ENCODE measurements at places on chromosomes 7 and 10. TPM values are rescaled to one million over a fixed set of nuclear protein-coding genes. Genes with fewer than 3 reads are reported as not detected.

Gene RBP3
- not detected for total RNA-seq

Gene KEL
- total RNA-seq: not detected

Gene ITIH2
- total RNA-seq: not detected

Gene CTNNA3
- 1.5 TPM for total RNA-seq

DNA sequence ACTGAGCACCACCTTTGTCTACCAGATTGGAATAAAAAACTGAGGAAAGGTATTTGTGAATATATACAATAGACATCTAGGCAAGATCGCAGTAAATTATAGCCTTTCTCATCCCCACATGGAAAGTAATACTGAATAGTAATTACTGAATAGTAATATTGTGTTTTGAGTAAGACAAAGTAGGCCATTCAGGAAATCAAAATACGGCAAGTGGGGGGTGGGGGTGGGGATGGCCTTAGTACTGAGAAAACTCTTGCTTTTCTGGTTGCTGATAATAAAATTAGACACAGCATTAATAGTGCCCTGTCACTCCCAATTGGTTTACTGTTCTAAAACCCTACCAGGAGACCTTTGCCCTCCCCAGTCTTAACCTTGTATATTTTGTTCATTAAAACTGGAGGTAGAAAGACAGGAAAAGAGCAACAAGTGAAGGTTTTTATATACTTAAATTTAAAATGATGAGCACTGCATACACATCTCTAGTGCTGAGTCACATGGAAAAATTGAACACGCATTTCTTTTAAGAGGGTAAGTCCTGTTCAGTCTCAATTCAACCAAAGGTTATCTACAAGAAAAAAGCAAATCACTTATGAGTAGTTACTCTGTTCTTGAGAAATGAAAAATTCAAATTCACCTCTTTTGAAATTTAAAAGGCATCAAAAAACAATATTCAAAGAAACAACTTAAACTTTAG, 65.6 kb downstream of the IGF2BP3 start:
- DNase-seq: no peak
- no peaks in the 10 kb centered on the region for H3K27me3 ChIP-seq
- H3K36me3 ChIP-seq: no peaks in the 10 kb centered on the region
- no peak overlapping the region for H3K27ac ChIP-seq

DNA sequence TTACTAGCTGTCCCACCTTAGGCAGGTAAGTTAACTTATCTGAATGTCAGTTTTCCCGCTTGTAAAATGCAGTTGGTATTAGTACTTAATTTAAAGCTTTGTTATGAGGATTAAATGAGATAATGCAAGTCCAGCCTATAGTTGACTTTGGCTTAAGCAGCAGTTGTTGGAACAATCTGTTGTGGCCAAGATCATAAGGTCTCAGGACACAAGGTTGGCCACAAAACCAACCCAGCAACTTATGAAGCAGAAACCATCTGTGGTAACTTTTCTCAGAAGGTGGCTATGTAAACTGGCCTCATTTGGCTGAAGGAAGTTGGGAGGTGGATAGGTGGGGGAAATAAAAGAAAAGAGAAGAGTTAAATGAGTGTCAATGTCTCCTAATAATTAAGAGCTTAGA, 29.4 kb downstream of the ENTPD1 start:
- DNase-seq: no peak
- no peaks in the 10 kb centered on the region for H3K27me3 ChIP-seq
- H3K4me3 ChIP-seq: no peak overlapping the region
- H3K4me1 ChIP-seq: peaks cover 26% of the 10 kb centered on the region
- H3K36me3 ChIP-seq: no peaks in the 10 kb centered on the region

GRCh38 chr7:16318989-16319915, 102.1 kb downstream of the CRPPA start:
- no peak overlapping the region for H3K27ac ChIP-seq
- H3K27me3 ChIP-seq: no peaks in the 10 kb centered on the region
- peaks cover 12% of the 10 kb centered on the region for H3K4me1 ChIP-seq
- H3K36me3 ChIP-seq: no peaks in the 10 kb centered on the region
- H3K4me3 ChIP-seq: no peak overlapping the region

DNA sequence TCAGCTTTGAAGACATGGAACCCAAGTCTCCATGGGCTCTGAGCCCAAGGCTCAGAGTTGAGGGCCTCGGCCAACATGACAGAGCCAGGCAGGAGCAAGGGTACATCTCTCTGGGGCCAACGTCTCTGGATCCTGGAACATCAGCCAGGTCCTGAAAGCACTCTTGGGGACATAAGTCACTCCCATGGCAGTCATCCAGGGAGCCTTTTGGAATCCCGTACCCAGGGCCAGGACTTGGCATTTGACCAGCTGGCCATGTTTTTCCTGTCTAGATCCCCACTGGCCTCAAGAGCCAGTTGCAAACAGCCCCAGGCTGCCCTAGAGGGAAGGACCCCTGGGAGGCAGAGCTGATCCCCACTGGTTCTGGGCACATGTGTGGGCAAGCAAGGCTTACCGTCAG, 4.3 kb upstream of the CXCL12 start:
- DNase-seq: peak; percentile 63
- no peaks in the 10 kb centered on the region for H3K27me3 ChIP-seq
- H3K27ac ChIP-seq: no peak overlapping the region
- H3K4me3 ChIP-seq: no peak overlapping the region

GRCh38 chr10:132709471-132709951, 76.4 kb downstream of the NKX6-2 start:
- no peak overlapping the region for H3K4me3 ChIP-seq
- H3K27me3 ChIP-seq: no peaks in the 10 kb centered on the region
- H3K4me1 ChIP-seq: no peaks in the 10 kb centered on the region
- DNase-seq: peak; percentile 59
- H3K27ac ChIP-seq: no peak overlapping the region
- H3K36me3 ChIP-seq: no peaks in the 10 kb centered on the region

GRCh38 chr10:6580279-6581029, 378 bp upstream of the PRKCQ start:
- peaks cover 4% of the 10 kb centered on the region for H3K4me1 ChIP-seq
- peak; percentile 72 for DNase-seq
- H3K4me3 ChIP-seq: peak overlapping the region; percentile 63
- no peak overlapping the region for H3K27ac ChIP-seq

DNA sequence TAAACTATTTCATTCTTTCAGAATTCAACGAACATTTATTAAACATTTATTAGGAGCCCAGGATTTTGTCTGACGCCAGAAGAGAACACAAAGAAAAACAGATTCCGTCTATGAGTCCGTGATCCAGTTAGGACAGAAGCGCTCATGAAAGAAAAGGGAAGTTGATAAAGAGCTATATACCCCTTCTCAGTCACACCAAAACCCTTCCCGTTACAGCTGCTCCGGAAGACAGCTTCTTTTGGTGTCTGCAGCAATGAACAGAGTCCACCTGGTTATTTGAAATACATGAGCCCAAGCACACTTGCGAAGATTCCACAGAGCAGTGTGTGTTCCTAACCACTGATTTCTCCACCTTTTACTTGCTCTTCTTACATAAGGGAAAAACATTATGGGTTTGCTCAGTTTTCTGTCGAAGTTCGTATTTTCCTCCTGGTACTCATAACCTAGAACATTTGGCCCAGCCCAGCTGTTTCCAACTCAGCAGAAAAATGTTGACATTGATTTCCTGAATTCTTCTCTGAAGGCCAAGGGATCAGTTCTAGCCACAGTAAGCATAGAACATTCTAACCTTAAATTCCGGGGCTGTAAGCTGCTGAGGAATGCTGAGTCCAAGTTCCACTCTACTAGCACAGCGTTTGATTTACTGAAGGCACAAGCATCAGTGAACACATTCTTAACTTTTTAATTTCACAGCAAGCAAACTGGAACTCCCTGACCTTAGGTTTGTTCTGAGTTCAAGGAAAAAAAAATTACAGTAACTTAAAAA, 206.5 kb downstream of the SORCS1 start:
- no peaks in the 10 kb centered on the region for H3K4me1 ChIP-seq
- DNase-seq: no peak
- no peaks in the 10 kb centered on the region for H3K36me3 ChIP-seq
- H3K27ac ChIP-seq: peak overlapping the region; percentile 35
- H3K27me3 ChIP-seq: no peaks in the 10 kb centered on the region

- no peak overlapping the region for H3K27ac ChIP-seq
- H3K27me3 ChIP-seq: no peaks in the 10 kb centered on the region
- peaks cover 7% of the 10 kb centered on the region for H3K4me1 ChIP-seq
- H3K4me3 ChIP-seq: no peak overlapping the region
- no peaks in the 10 kb centered on the region for H3K36me3 ChIP-seq
These were observed 265.7 kb downstream of the SUGCT start for GRCh38 chr7:40400525-40400924.

- H3K4me3 ChIP-seq: no peak overlapping the region
- no peaks in the 10 kb centered on the region for H3K4me1 ChIP-seq
- DNase-seq: no peak
- H3K27ac ChIP-seq: no peak overlapping the region
- H3K27me3 ChIP-seq: no peaks in the 10 kb centered on the region
These were observed 42.7 kb downstream of the BICC1 start for GRCh38 chr10:58555170-58555929.

DNA sequence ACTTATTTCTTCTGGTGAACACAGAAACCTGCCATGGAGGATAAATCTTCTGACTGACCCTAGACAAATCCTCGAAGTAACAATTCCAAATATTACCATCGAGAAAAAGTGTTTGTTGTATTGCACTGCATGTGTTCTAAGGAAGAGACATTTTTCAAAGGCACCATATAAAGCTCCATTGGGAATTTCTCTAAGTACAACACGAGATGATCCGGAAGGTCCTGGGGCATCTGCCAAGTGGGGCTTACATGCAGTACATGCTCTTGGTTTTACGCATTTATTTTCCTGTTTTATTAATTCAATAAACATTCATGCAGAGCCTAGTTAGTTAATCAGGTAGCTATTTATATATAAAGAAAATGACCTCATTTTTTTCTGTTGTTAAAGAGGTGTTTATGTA, 692.0 kb upstream of the IGFBP3 start:
- H3K27ac ChIP-seq: no peak overlapping the region
- H3K4me1 ChIP-seq: no peaks in the 10 kb centered on the region
- no peaks in the 10 kb centered on the region for H3K36me3 ChIP-seq
- no peak for DNase-seq

DNA sequence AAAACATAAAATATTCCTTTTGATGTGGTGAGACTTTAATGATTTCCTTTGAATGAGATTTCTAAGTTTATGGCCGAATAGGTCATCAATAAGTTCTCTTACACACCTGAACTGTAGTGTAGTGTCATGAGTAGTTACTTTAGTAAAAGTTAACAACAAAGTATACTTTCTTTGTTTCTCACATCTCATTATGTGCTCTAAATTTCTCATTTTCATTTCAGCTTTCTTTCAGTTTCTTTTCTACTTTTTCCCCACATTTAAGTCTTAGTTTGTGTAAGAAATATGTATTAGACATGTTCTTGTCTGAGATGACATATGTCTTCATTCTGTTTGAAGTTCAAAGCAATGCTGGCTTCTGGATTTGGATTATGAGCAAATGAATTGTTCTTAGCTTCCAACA, 348.1 kb downstream of the ANKRD7 start:
- H3K27ac ChIP-seq: no peak overlapping the region
- H3K36me3 ChIP-seq: no peaks in the 10 kb centered on the region
- no peak for DNase-seq

DNA sequence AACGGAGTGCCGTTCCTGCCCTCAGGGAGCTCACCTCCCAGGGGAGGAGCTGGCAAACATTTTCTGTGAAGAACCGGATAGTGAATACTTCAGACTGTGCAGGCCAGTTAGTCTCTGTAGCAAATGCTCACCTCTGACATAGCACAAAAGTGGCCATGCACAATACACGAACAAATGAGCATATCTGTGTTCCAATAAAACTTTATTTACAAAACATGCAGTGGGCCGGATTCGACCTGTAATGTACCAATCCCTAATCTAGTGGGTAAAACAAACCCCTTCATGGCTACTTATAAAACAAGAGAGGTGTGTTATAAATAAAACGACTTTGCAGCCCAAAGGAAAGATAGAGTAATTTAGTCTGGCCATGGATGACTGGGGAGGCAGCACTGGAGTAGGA, 48.7 kb downstream of the KCNMA1 start:
- H3K36me3 ChIP-seq: no peaks in the 10 kb centered on the region
- H3K4me3 ChIP-seq: no peak overlapping the region
- DNase-seq: peak; percentile 15
- H3K4me1 ChIP-seq: peaks cover 81% of the 10 kb centered on the region

DNA sequence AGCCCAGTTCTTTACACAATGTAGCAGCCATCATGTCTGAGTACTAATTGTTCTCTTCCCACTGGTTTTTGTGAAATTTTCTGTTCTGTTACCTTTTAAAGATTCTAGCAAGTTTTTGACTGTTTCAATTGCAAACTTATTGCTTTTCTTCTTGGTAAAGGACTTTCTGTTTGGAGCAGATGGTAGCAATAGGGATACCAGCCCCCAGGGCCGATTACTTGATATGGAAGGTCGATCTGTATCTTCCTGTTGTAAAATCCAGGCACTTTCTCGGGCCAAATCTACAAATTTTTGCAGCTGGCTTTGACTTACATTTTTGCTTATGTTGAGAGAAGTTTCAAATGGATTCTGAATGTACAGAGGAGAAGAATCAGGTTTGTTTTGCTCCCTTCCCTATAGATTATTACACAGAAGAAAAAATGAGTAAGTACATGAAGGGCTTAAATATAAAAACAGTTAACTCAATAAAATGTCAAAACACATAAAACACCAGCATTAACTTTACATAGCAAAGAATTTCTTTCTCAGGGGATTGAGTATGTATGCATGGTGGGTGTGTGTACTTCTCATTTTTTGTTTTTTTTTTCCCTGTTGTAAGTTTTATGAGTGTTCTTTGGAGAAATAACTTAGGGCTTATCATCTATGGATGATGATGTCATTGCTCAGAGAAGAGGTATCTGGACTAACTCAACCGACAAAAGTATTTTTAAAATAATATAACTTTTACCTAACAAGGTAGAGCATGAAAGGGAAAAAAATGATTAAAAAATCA, 35.3 kb downstream of the MTPAP start:
- no peaks in the 10 kb centered on the region for H3K4me1 ChIP-seq
- H3K36me3 ChIP-seq: peaks cover 46% of the 10 kb centered on the region
- no peak overlapping the region for H3K4me3 ChIP-seq

DNA sequence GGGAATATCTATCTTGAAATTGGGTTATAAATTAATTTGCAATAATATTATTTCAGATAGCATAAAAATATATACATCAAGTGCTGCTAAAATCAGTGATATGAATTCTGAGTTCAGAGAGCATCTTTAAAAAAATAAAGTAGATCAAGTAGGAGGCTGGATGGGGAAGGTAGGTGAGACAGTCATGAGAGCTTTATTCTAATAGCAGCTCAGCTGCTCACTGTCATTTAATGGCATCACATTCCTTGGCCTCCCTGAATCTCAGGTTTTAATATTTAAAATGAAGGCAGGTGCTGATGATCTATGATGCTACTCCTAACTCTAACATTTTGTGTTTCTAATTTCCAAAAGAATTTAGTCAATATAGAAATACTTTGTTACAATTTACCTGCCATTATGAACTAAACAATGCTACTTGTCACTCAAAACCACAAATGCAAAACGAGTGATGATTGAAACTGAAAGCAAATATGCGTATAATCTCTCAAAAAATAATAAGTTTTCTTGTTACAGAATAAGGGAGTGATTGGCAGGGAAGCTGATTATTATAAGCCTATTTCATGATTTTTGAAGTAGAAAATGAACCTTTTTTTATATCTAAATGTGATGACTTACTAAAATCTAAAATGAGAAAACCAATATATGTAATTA, 147.6 kb upstream of the CSTF2T start:
- no peaks in the 10 kb centered on the region for H3K36me3 ChIP-seq
- H3K4me1 ChIP-seq: no peaks in the 10 kb centered on the region
- no peak overlapping the region for H3K4me3 ChIP-seq
